T-helper 22 cell (primary cell): ENCODE measurements at places on chromosomes 16 and 17.

DNA sequence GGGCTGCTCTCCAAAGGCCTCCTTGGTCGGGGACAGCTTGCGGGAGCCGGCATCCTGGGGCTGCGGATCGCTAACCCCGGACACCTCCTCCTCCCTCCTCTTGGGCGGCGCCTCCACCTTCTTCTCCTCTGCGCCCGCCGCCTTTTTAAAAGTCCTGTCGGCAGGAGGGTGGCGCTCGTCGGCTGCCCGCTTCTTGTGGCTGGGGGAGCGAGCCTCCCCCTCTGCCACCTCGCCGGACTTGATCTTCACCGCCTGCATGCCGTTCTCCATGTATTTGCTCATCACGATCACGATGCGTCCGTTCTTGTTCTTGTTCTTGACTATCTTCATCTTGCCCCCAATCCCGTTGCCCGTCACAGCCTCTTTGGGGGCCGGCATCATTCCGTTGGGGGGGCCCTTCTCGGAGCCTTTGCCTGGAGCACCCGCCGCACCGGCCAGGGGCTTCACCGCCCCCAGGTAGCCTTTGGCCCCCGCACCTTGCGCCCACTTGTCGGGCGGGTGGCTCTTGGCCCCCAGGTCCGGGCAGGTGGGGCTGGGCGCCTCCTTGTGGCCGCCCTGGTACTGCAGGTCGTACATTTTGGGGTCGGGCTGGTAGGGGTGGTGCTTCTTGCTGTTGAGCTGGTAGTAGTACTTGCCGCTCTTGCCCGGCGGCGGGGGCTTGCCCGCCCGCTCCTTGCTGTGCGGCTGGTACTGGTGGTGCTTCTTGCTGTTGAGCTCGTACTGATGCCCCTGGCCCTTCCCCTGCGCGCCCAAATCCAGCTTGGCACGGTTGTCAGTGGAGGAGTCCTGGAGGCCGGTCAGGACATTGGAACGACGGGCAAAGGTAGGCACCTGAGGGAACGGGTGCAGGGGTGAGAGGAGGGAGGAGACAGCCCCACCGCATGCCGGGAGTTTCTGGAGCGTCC is 4.4 kb downstream of the CBX4 start:
- DNase-seq: no peak

DNA sequence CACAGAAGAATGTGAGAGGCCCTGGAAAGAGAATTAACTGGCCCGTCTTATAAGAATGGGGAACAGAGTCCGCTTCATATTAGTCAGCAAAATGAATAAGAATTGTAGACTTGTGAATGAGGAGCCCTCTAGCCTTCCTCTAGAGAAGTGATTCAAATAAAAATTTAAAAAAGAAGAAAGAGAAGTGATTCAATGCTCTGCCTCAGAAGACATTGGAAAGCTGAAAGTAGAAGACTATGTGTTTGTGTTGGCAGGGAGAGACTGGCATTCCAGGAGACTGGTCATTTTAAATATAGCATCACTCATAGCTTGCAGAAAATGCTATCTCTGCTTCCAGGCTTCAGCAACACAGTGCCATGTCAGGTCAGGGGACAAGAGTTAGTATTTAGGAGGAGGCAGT is 190.6 kb upstream of the HS3ST3A1 start:
- no peak for DNase-seq

DNA sequence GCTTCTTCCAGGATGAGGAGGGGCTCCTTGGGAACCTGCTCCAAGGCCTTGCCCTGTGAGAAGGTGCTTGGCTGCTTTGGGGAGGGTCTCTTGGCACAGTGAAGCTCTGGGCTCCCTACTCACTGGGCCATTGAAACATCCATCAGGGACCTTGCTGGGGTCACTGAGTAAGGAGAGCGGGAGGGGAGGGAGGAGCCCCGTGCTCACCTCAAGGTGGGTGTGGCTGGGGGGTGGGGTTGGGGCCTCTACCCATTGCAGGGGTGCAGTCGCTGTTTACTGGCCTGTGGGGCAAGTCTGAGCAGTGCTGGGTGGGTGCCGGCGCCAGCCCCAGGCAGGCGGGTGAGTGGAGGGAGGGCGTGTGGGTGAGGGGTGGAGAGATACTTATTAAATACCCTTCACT is 9.9 kb downstream of the TNS4 start:
- DNase-seq: no peak

DNA sequence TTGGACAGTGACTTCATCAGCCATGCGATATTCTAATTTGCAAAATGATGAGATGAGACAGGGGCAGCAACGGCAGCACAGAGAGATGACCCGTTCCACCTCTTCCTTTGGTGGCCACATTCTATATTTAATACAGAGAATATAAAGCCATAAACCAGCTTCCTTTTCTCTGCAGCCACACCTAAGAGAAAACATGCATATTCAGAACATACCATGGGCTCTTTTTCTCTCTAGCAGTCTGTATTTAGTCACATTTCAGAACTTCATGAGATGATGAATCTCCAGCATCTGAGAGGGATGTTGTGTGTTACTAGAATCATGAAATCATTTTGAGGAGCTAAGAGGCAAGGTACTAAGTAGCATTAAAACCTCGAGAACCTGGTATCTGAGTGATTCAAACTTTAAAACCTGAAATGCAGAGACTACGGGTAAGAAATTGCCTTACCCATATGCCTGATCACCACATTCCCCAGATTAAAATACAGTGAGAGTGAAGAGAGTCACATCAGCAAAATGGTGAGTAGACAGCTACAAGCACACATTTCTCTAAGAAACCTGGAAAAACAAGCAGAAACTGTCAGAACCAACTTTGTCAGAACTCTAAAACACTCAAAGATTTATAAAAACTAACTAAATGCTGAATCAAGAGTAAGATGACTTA is 55.5 kb upstream of the CPHXL start:
- DNase-seq: no peak

- DNase-seq: no peak
Observed at GRCh38 chr17:3035256-3035967, 28.0 kb downstream of the OR1D5 start.

DNA sequence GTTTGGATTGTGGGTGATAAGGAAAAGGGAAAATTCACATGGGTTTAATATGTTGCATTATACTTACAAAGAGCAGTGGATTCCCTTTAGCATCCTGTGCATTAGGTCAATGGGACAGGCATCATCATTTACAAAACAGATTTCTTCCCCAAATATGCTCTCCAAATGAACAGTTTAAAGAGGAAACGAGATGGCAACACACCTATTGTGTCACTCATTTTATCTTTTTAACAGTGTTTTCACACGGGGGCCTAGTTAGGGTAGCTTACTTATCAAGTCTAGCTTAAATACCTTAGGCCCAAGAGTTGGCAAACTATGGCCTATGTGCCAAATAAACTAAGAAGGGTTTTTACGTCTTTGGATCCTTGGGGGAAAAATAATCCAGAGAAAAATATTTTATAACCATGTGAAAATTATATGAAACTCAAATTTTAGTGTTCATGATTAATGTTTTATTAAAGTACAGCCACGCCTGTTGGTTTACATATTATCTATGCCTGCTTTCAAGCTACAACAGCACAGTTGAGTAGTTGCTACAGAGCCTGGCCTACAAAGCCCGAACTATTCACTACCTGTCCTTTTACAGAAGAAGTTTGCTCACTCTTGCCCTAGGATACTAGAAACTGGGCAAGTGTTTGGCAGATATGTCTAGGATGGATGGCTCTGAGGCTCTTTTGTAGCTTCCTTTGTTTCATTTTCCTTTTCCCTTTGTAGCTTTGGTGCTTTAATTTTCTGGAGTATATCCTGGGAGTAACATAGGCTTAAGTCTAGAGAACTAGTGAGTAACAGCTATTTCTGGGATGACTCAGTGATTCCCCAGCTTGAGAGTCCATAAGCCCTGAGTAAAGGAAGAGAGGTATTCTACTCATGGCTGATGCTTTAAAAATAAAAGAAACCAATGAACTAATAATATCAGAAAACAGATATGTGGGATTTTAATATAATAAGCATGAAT is 12.4 kb downstream of the NUP93 start:
- DNase-seq: no peak

- no peak for DNase-seq
Observed at GRCh38 chr17:67276075-67276474, 31.1 kb upstream of the HELZ start.

DNA sequence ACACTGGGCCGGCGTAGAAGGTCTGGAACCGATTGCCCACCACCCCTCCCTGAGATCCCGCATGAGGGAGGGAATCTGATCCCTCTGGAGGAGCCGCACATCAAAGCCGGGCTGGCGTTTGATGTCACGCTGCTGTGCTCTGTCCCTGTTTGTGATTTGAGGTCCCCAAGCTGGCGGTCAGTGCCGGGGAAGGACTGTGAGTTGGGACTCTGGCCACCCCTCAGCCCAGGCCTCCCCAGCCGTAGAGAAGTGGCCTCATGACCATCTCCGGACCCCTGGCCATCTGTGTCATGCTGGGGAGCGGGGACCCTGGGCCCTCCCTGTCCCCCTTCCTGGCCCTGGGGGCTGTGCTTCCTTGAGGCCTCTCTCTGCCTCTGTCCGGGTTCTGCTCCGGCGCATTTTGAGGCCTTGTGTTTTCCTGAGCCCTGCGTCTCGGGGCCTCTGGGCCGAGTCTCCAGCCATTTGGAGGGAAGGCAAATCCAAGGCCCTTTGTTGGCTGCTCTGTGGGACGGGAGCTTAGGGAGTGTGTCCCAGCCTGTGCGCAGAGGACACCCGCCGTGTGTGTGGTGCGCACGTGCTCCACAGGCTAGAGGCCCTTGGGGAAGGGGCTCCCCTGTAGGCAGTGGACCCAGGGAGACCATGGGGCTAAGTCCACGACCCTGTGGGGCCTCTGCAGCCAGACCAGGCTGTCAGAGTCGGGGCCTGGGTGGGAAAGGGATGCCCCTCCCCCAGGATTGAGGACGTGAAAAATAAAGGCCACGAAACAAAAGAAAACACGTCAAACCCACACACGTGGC is 15.1 kb downstream of the ASPSCR1 start:
- no peak for DNase-seq

DNA sequence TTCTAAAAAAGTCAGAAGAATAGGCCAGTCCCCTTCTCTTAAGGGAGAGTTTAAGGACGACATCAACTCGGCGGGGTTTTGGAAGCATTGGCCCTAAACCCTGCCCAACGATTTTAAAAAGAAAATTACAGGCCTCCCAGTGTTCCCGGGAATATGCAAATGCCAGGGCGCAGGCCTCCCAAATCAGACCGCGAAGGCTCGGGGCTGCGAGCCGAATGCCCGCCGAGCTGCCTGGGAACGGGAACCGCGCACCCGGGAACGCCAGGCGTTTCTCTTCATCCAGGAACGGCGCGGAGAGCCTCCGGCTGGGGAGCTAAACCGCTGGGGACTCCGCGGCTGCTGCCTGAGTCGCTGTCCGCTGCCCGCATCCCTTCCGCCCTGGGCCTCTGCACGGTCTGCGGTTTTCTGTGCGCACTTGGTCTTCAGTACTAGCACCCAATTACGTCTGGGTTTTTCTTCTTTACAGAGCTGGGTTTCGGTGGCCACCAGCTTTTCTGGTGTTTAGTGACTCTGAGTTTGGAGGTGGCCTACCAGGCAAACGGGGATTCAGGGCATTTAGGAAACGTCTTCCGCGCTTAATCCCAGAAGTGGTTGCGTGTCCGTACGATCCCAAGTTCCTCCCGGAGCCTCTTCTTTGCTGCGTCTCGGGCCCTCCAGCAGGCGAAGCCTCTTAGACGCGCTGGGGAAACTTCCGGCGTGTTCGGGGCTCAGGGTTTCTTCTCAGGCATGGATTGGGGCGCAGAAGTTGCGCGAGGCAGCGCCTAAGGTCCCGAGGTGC is 5.7 kb downstream of the IRX5 start:
- DNase-seq: no peak

- DNase-seq: no peak
Observed at GRCh38 chr17:50799582-50799981, 32.3 kb upstream of the ANKRD40CL start.

DNA sequence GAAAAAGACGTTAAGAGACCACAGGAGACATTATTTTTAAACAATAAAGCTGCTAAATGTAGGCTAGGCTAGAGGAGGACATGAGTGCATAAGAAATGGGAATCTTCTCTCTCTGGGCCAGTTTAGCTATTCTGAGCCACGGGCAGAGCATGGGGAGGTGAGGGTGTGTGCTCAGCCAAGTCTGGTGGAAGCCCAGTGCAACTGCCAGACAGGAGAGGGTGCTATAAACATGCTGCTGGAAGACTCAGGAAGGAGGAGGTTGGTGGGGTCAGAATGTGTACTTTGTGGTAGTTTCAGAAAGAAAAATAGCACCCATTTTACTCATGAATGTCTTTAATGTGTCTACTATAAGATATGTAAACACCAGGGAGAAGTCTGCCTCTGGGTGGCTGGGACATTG is 5.9 kb upstream of the SDK2 start:
- no peak for DNase-seq

GRCh38 chr16:11034481-11034931 is 90.1 kb downstream of the CLEC16A start:
- DNase-seq: no peak
